ENCODE measurements at places on chromosomes 12 and 14.

GRCh38 chr12:66799551-66799950 lies 120.7 kb upstream of the GRIP1 start:
- DNase-seq: no peak

- DNase-seq: peak; percentile 63
These were observed 14.5 kb upstream of the CCT2 start for GRCh38 chr12:69570545-69571399.

DNA sequence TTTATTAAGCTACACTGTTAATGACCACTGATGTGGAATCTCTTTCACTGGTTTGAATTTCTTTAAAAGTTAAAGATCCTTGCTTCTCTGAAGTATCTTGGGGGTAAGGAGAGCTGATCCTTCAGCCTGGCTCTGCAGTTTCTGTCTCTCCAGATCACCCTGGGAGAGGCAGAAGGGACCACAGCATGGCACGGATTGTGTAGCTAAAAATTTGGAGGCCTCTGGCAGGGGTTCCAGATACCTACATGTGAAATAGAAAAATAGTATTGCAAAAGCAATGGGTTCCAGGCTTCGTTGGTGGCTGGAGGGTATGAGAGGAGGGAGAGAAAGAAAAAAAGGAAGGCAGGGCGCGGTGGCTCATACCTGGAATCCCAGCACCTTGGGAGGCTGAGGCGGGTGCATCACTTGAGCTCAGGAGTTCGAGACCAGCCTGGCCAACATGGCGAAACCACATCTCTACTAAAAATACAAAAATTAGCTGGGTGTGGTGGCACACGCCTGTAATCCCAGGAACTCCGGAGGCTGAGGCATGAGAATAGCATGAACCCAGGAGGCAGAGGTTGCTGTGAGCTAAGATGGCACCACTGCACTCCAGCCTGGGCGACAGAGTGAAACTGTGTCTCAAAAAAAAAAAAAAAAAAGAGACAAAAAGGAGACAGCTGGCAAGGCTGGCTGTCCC lies 3.4 kb downstream of the CHST11 start:
- no peak for DNase-seq

DNA sequence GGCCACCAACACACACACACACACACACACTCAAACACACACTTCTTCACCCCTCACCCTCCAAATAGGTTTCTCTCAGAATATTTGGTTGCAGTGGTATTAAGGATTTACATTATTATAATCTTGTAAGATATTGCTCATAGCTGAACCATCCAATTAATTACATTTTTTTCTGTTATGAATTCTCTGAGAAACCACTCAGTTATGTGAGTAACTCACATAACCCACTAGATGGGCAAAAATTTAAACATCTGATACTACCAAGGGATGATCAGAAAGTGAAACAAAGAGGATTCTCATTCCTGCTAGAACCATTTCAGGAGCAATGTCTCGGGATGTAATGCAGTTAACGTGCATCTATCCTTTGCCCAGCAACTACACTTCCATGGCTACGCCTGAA lies 31.6 kb downstream of the TMTC1 start:
- DNase-seq: no peak

DNA sequence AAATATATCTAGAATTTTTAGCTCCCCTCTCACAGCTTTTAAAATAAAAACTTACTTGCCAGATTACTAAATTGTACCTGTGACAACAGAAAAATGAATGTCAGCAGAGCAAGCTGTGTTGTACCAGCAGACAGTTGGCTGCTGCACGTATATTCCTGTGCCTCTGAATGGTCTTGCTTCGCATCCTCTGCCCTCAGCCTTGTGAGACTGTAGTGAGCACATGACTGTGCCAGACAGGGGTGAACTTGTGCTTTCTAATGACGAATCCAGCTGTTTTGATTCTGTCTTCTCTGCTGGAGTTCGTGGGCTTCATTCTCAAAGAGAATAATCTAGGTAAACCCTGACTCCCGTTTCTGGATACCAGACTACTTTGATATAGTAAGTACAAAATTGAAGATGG lies 58.3 kb upstream of the FRMD6 start:
- DNase-seq: no peak

DNA sequence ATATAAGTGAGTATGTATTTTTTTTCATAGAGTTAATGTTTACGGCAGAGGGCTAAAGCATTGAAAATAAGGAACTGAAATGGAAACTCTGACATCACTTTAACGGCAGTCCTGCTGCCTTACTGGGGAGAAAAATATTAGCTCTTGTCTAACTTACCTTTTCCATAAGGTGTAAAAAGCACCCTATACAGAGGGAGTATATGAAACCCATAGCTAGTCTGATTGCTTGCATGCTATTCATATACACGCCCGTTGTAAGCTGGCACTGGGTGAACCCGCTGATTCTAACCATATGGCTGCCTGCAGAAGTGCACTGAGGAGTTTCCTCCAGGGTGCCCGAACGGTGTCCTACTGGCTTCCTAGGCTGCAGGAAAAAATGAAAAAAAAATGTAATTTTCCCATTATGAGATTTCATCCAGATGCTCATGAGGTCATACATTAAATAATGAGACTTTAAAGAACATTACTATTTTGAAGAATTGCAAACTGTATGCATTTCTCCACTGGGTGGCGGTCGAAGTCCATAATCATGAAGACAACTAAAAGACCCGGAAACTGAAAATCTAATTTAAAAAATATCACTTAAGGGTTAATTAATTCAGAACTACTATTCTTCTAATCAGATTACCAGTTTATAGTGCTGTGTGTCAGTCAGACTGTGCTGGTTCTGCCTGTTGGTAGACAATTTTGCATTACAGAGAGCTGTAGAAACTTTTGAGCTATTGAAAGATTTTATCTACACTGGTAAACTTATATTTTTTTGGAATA lies 144.7 kb downstream of the ALX1 start:
- DNase-seq: no peak

DNA sequence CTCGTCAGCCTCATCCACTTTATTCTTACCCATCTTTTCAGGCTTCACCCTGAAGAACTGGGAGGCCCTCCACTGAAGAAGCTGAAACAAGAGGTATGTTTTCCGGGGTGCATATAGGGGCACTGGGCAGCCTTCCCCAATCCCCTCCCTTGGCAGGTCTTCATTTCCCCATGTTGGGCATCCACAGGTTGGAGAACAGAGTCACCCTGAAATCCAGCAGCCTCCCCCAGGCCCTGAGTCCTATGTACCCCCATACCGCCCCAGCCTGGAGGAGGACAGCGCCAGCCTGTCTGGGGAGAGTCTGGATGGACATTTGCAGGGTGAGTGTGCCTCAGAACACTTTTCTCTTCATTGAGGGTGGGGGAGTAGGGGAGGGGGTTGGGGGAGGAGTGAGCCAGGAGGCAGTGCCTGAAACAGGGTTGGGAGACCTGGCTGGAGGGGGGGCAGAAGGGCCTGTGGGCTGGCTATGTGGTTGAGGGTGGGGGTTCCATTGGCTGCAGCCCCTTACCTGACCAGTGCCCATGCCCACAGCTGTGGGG lies 4.0 kb downstream of the NAB2 start:
- DNase-seq: no peak

- no peak for DNase-seq
These were observed 2.6 kb upstream of the WNK1 start for GRCh38 chr12:749751-750270.

DNA sequence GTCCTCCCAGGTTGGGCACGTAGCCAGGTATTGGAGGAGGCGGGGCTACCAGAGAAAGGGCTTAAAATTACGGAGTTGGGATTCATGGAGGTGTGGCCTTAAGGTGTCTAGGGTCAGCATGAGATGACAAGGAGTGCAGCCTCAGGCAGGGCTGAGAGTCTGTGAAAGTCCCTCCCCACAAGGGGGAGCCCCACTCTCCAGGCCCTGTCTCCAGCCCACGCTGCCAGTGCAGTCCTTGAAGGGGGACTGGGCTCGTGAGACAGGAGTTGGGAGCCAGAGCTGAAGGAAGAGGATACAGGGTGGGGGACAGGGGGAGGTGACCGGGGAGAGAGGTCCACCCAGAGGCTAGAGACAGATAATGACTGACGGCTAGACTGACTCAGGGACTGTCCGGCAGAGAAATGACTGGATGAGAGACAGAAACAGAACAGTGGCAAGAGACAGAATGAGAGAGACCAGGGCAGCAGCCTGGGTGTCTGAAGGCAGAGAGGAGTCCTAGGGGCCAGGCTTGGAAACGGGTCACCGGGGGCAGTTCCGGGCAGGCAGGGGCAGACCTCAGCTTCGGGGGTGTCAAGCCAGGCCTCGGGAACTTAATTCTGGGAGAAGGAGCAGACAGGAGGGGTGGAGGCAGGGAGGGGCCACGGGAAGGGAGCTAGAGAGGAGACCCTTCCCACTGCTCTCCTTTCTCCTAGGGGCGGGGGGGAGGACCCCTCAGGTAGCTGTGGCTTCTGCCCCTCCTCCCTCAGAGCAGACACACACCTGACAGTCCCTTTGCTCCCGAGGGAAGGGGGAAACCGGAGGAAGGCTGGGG lies 970 bp downstream of the CDH24 start:
- peak; percentile 79 for DNase-seq

GRCh38 chr12:107990325-107990724 lies 138.8 kb upstream of the WSCD2 start:
- peak; percentile 43 for DNase-seq

- peak; percentile 73 for DNase-seq
These were observed 89.7 kb upstream of the PARP11 start for GRCh38 chr12:3962631-3963483.

DNA sequence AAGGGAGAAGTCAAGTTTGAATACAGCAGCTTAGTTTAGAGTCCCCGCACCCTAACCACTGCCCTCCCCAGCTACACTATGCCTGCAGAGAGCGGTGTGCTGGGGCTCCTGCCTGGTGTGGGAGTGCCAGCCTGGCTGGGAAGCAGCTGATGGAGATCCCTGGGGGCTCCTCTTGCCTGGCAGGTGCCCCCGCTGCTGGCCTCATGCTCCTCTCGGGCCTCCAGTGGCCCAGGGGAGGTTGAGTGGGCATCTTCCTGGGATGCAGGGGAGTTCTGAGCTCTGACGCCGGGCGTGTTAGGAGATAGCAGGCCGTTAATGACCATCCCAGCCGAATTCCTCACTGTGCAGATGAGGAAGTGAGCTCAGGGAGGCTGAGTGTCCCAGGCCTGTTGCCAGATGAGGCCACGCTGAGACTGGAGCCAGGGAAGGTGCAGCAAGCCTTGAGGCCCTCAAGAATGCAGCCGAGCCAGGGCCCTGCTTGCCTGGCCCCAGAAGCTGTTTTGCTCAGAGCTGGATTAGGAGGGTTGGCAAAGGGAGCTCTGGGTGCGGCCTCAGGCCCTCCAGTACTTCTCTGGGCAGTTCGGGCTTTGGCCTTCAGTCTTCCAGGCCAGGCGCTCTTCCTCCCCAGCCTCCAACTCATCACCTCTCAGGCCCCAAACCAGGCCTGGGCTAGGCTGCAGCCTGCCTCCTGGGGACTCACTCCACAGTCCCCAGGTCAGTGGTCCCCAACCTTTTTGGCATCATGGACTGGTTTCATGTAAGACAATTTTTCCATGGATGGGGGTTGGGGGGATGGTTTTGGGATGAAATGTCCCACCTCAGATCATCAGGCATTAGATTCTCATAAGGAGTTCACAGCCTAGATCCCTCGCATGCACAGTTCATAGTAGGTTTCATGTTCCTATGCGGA lies 6.6 kb upstream of the CYP46A1 start:
- DNase-seq: no peak

DNA sequence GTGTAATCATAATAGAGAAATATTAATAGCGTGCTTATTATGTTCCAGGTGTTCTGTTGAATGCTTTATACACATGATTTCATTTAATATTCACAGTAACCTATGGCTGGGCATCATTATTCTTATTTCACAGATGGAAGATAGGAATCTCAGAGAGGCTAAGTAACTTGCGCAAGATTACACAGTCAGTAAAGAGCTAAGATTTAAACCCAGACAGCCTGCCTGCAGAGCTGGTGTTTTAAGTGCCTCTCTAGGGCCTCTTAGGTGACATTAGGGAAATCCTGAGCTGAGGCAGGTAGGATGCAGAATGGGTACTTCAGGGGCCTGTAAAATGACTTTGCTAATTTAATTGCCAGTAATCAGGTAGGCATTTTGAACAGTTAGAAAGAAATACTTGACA lies 18.5 kb upstream of the BHLHE41 start:
- no peak for DNase-seq

GRCh38 chr12:58361056-58361455 lies 419.7 kb downstream of the ATP23 start:
- DNase-seq: no peak

- no peak for DNase-seq
These were observed 167.5 kb upstream of the SRRM4 start for GRCh38 chr12:118813778-118814357.

GRCh38 chr14:24072436-24072835 lies 1.1 kb downstream of the CPNE6 start:
- DNase-seq: no peak

GRCh38 chr12:96241846-96242256 lies 47.7 kb downstream of the ELK3 start:
- DNase-seq: peak; percentile 91

DNA sequence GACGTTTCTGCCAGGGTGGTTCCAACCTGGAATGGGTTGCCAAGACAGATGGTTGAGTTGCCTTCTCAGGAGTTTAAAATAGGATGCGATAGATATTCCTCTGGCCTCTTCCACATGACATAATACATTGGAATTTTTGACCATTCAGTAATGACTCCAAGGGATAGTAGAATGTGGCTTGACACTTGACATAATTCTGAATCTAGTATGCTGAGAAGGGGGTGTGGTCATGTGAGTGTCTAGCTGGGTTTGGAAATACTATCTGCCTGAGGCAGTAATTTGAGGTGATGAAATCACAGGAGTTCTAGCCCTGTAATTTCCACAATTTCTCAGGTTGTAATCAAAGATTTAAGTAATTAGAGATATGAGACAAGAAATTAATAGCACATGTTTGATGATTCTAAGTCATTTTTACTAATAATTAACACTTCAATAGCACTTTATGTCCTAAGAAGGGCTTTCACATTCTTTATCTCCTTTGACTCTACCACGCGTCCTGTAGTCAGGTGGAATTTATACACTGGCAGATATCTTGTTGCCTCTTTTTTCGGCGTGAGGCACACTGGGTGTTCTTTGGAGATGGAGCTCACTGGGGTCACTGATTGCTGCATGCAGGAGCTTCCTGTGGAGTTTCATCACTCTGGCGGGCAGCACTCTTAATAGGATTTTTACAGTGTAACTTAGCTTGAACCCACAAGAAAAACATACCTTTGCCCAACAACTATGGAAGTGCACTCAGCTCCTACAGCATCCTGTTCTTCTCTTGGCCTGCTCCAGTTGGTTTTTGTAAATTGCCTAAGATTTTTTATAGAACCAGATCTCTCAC lies 3.2 kb upstream of the AMIGO2 start:
- no peak for DNase-seq

- no peak for DNase-seq
These were observed 1.1 kb upstream of the RIOX1 start for GRCh38 chr14:73489481-73490175.

Measured in activated CD8-positive, alpha-beta memory T cell treated with anti-CD3 and anti-CD28 coated beads, Interleukin-2, amount 10 ng/mL, durations not matched to agents 7 days and 5 days (primary cell).